ENCODE measurements at places on chromosomes 4 and X. TPM values are rescaled to one million over a fixed set of nuclear protein-coding genes. Genes with fewer than 3 reads are reported as not detected.

Gene ADAMTS3
- 9.8 TPM for total RNA-seq

Gene JCHAIN
- total RNA-seq = 5.1 TPM

Gene PAGE5
- total RNA-seq = not detected

Gene PRIMPOL
- 30.1 TPM for total RNA-seq

Gene AFF2
- total RNA-seq = 6.1 TPM

Gene VGLL1
- total RNA-seq = 5.4 TPM

Gene XG
- total RNA-seq = 0.18 TPM

Gene ATP8A1
- total RNA-seq = 33.2 TPM

Gene SSX1
- total RNA-seq = not detected

Gene SLC25A53
- 16.2 TPM for total RNA-seq

Gene TMEM255A
- total RNA-seq = 0.88 TPM

Gene UGT2A1
- 8.8 TPM for total RNA-seq

Gene ARR3
- total RNA-seq = not detected

Gene MAGEB1
- not detected for total RNA-seq

Gene DTHD1
- not detected for total RNA-seq
